NCI-H1436 treated with DMSO at 0.1 percent for 48 hours (cell line): ENCODE measurements at places on chromosomes 3 and 15.

DNA sequence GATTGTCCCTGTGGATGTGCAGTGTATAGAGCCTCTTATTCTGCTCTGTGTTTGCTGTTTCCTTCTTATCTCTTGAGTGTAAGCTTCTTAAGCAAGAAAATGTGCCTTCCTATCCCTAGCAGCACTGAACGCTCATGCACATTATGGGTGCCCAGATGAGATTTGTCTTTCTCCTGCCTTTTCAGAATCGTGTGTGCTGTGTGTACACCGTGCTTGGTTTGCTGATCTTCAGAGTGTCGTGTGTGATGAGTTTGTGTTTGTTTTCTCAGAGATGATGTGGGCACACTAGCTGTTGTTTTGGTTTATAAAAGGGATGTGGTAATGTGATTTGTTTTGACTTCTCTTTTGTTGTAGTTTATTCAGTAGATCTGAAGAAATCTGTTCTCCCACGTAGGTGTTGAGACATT, 19.7 kb downstream of the GPR171 start:
- no peak for DNase-seq

- no peak for DNase-seq
These were observed 57.2 kb downstream of the CHSY1 start for GRCh38 chr15:101194546-101195125.

DNA sequence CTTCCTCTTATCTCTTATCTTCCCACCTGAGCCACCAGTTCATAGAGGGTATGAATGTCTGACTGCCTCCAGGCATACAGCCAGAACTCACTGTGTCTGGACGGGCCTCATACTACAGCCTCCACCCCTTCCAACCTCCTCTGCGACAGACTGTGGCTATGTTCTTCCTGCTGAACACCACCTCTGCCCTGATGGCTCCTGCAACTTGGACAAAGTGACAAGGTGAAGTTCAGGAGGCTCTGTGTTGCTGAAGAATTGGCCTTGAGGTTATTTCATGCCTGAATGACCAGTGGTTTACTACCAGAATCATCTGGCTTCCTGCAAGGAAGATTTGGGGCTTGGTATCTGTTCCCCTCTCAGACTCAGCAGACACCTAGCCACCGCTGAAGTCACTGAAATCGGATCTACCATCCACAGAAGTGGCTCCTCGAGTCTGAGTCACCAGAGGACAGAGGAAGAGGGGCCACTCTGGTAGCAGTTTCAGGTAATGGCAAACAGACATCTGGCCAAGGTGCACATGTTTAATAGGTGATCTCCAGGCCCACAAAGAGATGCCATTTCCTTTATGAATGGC, 14.2 kb upstream of the ULK3 start:
- no peak for DNase-seq

DNA sequence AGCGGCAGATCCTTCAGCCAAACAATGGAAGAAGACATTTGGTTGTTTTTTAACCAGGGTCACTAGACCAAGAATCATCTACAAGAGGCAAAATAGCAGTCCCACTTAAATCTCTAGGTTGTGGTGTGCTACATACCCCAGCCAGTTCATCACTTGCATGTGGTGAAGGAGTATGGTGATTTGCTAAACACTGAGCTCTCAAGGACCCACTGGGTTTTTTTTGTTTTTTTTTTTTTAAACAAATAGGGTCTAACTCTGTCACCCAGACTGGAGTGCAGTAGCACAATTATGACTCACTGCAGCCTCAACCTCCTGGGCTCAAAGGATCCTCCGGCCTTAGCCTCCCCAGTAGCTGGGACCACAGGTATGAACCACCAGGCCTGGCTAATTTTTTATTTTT, 508.0 kb downstream of the FOXP1 start:
- DNase-seq, result no peak

GRCh38 chr3:15462451-15462850, 35.1 kb downstream of the EAF1 start:
- no peak for DNase-seq

DNA sequence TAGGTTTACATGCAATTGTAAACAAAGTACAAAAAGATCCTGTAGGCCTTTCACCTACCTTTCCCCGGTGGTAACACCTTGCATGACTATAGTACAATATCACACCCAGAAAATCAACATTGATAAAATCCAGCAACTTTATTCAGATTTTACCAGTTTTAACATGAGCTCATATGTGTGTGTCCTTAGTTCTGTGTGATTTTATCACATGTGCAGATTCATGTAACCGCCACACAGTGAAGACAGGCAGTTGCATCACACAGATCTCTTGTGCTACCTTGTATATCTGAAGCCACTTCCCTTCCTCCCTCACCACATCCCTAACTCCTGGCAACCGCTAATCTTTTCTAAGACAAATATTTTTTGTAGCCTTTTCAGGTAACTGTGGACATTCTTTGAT, 183.5 kb upstream of the C2CD4B start:
- DNase-seq, result no peak

GRCh38 chr3:175486255-175486654, 627.1 kb downstream of the NAALADL2 start:
- no peak for DNase-seq

DNA sequence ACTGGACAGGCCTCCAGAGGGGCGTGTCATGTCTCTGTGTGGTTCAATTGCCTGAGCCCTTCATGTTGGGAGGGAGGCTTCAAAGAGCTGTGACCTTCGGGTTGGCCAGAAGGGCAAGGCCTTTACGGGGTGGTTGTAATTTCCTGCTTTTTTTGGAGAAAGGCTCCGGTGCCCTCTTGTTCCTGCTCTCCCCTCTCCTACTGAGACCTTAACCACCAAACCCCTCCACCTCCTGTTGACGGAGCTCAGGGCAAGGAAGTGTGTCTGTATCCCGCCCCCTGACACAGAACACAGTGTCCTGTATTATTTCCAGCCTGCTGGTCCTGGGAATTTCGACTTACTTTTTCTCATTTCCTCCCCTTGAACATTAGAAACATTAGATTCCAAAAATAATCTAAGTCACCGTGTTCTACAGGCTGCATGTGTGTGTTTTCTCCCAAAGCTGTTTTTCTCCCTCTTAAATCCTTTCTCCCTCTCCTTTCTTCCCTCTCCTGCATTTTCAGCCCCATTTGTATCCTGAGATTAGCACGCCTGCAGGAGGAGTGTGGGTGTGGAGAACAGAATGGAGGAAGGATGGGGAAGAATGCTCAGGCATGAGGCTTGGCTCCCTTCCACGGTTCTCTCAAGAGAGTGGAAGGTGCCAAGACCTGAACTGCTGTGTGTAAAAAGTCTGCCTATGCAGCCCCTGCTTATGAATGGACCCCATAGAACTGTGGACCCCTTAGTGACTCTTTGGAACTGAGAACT, 285.4 kb upstream of the ROPN1 start:
- DNase-seq, result no peak

DNA sequence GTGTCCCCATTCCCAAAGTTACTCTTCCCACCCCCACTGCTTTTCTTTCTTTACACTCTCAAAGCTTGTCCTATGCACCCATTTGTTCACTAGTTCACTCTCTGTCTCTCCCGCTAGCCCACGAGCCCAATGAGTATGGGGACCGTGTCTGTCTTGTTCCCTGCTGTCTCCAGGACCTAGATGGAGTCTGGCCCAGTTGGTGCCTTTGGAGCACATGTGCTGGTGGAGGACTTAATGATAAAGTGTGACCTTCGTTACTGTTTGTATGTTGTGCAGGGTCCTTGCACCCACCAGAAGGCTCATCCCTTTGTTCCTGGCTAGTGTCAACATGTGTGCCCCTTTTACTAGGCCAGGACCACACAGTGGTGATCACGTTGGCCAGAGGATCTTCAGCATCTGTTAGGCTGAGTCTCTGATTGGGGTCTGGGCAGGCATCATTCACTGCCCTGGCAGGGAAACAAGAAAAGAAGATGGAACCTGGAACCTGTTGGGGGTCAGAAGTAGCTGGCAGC, 7.4 kb downstream of the CISH start:
- DNase-seq, result no peak

DNA sequence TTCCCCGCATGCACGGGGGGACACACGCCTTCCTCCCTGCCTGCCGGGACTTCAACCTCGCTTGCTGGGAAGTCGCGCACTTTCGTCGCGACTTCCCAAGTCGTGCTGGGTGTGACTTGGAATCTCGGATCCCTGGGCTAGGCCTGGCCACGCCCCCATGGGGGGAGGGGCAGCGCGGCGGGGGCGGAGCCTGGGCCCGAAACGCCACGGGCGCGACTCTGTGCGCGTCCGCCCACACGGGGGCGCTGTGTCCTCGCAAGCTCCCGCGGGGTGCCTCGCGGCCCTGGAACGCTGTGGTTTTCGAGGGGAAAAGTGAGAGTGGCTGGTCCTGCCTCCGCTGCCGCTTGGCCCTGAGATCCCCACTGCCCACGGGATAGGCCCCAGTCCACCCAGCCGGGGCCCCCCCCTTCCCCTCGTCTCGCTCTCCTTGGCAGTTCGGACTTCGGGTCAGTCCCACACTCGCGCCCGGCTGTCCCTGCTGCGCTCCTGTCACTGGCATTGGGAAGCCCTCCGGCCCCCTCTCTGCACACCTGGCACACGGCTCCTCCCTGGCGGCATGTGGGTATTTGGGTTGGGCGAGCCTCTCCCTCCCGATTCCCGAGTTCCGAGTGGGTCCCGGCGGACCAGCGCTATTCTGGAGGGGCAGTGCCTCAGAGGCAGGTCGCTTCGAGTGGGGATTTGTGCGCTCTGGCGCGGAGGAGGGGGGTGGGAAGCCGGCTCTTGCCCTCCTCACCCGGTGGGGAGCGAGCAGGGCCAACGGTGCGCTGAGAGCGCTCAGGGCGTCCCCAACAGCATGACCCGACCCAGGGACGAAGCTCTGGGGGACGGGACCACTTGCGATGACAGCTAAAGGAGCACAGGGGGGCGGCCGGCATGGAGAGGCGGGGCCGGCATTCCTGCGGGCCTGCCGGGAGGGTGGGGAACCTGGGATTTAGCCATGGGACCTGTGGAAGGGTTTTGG, 23.6 kb downstream of the SEC61A1 start:
- DNase-seq, result no peak

GRCh38 chr3:117752984-117753717, 1043.6 kb downstream of the TUSC7 start:
- no peak for DNase-seq

DNA sequence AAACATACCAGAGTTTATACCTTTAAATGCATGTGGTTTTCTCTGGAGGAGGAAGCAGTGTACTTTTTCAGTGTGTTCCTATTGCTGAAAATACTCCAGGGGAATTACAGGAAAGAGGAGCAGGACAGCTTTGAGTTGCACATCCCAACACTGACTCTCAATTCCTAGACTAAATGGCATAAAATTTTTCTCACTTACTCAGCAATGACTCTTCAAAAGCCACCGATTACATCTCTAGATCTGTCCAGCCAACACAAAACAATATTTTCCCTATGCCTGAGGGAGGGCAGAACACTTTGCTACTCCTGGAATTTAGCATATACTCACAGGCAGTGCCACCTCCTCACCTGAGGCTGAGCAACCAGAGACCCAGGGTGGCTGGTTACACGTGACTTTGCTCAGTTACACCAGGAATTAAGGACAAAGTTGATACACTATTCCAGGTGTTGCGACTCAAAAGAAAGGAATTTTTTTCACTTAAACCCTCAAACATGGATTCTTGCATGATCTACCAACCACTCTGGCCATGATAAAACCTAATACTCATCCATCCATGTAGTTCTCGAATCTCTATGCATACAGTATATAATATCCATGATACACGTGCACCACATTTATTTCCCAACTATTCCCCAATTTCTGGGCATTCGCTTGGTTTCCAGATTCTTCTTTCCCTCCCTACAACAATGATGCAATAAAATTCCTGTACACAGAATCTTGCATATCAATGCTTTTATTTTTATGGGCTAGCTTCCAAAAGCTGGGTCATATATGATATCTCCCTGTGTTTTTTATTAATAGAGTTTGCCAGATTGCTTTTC, 194.6 kb downstream of the THRB start:
- no peak for DNase-seq

- DNase-seq, result no peak
These were observed 304.6 kb upstream of the KCNMB2 start for GRCh38 chr3:178231645-178232044.

DNA sequence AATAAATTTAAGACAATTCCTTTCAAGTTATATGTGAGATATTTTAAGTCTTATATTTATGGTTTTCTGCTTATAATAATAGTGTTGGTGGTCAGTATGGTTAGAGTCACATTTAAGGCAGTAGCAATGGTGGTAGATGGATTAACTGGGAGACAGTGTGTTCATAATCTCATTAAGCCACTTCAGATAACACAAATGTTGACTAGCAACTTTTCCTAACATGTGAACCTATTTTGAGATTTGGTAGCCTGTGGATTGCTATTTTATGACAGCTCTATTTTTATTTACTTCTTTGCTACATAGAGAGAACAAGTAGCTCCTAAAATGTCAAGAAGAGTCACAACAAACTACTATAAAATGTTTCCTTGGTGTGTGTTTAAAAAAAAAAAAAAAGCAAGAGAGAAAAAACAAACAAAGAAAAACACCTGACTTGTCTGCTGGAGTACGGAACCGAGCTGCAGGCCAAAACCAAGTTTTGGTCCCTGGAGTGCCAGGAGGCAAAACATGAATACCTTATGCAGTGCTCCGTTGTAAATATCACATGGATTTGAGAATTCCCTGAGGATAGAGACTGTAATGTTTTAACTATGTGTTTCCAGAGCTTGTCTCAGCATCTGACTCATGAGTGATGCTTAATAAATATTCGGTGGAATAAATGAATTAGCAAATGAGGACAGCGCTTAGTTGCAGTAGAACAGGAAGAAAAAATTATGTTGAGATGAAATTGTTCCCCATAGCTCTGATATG, 457.1 kb upstream of the ROBO2 start:
- no peak for DNase-seq

DNA sequence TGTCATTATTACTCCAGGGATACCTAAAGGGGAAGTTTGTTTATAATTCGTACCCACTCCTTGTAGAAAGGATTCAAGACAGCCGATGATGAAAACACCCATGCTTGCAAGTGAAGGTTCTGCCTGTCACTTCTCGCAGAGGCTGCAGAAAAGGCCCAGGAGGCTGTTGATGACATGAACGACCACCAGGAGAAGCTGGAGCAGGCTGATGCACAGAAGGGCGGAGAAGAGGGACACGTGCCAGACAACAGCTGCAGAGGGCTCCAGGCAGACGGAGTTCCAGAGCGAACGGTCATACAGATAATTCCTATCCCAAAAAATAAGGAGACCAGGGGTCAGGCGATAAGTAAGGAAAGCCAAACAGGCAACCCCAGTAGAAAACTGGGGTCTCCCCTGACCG, 5.7 kb upstream of the DYNLT2B start:
- DNase-seq, result no peak

DNA sequence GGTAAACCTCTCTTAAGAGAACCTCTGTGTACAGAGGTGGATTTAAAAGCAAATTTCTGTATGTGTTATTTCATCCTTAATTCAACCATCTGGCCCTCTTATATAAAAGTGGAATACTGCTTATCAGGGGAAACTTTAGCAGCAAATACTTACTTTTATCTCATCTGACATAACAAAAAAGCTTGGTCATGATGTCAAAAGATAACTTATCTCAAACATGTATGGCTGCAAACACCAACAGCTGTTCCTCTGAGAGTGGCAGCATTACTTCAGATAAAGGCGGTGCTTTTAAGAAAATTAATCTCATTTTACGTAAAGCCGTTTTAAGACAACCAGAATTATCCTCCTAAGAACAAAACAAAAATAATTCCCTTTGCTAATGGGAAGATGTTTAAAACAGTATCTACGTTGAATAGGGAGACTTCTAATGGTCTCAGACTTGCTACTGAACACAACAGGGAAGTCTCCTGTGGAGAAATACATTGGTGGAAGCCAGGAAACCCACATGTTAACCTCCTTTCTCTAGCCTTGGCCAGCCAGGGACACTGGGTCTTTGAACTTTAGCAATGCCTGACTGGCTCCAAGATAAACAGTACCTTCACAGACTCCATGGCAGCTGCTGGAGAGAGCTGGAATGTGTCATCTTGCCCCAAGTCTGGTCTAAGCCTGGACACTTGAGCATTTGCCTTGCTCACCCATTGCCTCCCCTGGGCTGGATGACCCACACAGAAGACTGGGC, 18.1 kb downstream of the ARRDC4 start:
- DNase-seq, result no peak
